ENCODE measurements at places on chromosomes 16 and 17. TPM values are rescaled to one million over a fixed set of nuclear protein-coding genes. Genes with fewer than 3 reads are reported as not detected.
A peak's percentile ranks its signal among the peaks of the same experiment; 100 is the strongest.

- peak; percentile 52 for DNase-seq
Observed at GRCh38 chr17:43900858-43901754, 6.2 kb downstream of the MPP2 start.

DNA sequence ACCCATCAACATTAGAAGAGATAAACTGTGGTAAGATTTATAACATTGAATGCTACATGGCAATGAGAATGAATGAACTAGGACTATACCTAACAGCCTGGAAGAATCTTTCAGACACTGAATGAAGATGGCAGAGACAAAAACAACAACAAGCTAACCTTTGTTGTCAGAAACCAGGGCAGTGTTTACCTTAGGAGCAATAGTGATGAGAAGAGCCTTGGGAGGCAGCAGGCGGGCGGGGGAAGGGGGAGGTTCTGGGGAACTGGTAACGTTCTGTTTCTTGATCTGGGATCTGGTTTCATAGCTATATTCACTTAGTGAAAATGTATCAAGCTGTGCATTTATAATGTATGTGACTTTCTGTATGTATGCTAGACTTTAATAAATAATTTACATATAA, 139.0 kb upstream of the TNRC6C start:
- DNase-seq = no peak

DNA sequence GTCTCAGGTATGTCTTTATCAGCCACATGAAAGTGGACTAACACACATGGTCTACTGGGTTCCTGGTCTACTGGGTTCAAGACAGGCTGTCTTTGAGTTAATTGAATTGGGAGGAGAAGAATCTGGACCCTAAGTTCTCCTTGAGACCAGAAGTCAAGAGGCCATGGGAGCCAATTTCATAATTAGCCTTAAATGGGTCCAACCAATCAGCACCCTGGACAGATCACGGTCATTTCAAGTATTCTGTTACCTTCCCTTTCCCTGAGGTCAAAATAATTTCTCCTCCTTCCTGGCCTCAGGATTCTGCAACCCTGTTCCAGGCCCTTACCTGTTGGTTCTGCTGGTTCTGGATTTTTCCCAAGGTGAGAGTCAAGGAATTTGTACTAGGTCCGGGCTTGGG, 23.8 kb downstream of the OSBPL7 start:
- DNase-seq = peak; percentile 20

Gene KSR1
- total RNA-seq = 3.8 TPM

Gene KRTAP4-9
- not detected for total RNA-seq
